Activated T-helper 1 cell treated with anti-CD3 and anti-CD28 coated beads, Interleukin-12 subunit alpha, Interleukin-12 subunit beta, Interleukin-2, Interleukin-4 antibody, amounts not matched to agents 30 ng/mL and 10 ng/mL and 1 ng/mL, durations not matched to agents 14 hours and 24 hours and 36 hours (primary cell): ENCODE measurements at places on chromosomes 2 and 18. TPM values are rescaled to one million over a fixed set of nuclear protein-coding genes. Genes with fewer than 3 reads are reported as not detected.

- DNase-seq: no peak
These were observed 22.9 kb downstream of the CCT7 start for GRCh38 chr2:73257021-73257420.

The CAPN10 gene
- 49.8 and 55.4 TPM in 2 replicates for total RNA-seq

The CCDC102B gene
- total RNA-seq: 1.1 TPM in 2 replicates

The DHX57 gene
- total RNA-seq: 18.6 and 20.3 TPM in 2 replicates

The RSAD2 gene
- 2.2 and 2.4 TPM in 2 replicates for total RNA-seq

DNA sequence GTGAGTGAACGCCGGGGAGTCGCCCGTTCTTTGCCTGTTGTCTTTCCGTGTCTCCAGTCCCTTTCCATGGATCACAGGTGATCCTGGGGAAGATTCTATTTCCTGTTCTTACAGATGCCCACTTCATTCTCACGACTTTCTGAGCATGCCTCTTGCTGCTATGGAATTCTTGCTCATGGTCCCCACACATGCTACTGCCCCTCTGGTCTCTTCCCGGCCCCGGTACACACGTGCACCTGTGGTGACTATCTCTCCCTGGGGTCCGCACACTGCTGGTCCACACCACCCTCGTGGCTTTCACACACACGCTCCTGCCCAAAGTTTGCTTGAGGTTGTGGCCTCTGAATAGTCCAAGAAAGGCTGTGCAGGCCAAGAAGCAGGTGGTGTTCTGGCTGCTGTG lies 67.9 kb upstream of the ALKAL2 start:
- DNase-seq: no peak

The RAPH1 gene
- total RNA-seq: 4.2 and 4.6 TPM in 2 replicates

DNA sequence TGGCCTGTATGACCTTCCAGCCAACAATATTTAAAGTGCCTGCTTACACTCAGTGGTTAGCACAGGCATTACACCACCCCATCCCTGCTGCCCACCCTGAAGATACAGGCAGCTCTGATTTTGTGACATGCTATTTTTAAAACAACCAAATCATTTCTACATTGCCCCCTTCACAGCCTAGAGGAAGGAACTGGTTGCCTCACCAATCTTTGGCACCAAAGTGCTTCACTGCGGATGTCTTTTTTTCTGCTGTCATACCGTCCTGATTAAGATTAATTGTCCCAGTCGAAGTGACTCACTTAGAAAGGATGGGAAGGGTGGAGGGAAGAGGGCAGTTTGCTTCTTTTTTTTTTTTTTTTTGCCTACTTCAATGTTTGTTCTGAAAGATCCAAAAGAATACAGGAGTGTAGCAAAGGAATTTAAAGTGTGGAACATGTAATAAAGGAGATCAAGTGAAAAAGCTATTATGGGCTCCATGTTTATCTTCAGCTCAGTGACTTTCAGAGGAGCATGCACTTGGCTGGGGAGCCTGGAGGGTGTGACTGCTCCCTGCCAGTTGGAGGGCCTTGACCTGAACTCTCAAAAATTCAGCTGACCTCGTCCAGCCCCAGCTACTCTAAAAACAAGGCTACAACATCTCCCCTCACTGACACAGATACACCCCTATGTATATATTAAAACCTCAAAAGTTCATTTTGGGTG lies 501.1 kb upstream of the TNP1 start:
- DNase-seq: no peak

GRCh38 chr2:15306706-15307105 lies 254.4 kb downstream of the NBAS start:
- DNase-seq: no peak

The NEURL3 gene
- total RNA-seq: 0.54 and 0.75 TPM in 2 replicates

- no peak for DNase-seq
These were observed 55.6 kb downstream of the CCDC85A start for GRCh38 chr2:56239437-56239836.

DNA sequence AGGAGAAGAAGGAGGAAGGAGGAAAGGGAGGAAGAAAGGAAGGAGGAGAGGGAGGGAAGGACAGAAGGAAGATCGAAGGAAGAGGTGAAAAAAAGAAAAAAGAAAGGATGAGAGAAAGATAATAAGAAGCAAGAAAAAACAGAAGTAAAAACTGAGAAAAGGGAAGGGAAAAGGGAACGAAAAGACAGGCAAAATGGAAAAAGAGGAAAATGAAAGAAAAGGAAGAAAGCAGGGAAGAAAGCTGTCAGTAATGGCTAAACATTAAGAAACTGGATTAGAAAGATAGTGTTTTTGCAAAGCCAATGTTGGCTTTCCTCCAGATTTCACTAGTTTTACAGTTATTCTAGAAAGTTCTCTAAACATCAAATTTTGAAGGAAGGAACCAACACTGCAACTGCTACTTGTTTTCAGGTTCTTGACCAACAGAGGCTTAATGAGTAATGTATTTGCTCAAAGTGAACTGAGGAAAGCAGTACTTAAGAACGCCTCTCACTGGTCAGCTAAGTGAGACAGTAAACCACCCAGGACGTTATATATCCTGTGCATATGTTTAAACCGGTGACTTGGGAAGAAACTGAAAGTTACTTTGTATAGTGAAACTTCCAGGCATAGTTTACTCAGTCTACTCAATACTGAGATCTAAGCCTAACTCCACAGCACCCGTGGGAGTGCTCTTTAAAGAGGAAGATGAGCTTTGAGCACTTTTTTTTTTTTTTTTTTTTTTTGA lies 286.2 kb upstream of the TRIB2 start:
- DNase-seq: peak; percentile 8

The MARCO gene
- total RNA-seq: not detected in 2 replicates

- no peak for DNase-seq
These were observed 101.7 kb downstream of the ZFP36L2 start for GRCh38 chr2:43124687-43125057.

DNA sequence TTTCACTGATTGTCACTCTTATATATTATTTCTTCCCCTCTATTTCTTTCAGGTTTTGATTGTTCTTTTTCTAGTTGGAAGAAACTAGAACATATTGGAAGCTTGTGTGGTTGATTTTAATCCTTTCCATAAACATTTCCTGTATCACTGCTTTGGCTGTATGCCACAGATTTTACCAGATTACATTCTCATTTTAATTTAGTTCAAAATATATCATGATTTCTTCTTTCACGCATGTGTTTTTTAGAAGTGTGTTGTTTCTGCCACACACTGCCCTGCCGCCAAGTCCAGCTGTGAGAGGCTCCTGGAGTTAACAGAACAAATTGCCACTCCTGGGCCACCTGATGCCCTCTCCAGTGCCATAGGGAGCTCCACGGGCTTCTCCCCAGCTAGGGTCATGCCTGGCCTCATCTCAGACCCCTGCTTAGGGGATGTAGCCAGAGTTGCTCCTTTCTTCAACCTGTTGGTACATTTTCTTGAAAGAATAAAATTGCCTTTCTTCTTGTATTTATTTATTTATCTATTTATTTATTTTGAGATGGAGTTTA lies 206.2 kb upstream of the COPS8 start:
- no peak for DNase-seq

The NT5C1B gene
- total RNA-seq: not detected in 2 replicates

GRCh38 chr18:48672671-48673340 lies 134.0 kb downstream of the CTIF start:
- no peak for DNase-seq

- no peak for DNase-seq
These were observed 573.0 kb downstream of the GALR1 start for GRCh38 chr18:77822632-77823031.

The CRACDL gene
- 0.13 and 0.32 TPM in 2 replicates for total RNA-seq

The WDPCP gene
- total RNA-seq: 5.2 and 7.7 TPM in 2 replicates
